ENCODE measurements at places on chromosomes 6 and 20.

DNA sequence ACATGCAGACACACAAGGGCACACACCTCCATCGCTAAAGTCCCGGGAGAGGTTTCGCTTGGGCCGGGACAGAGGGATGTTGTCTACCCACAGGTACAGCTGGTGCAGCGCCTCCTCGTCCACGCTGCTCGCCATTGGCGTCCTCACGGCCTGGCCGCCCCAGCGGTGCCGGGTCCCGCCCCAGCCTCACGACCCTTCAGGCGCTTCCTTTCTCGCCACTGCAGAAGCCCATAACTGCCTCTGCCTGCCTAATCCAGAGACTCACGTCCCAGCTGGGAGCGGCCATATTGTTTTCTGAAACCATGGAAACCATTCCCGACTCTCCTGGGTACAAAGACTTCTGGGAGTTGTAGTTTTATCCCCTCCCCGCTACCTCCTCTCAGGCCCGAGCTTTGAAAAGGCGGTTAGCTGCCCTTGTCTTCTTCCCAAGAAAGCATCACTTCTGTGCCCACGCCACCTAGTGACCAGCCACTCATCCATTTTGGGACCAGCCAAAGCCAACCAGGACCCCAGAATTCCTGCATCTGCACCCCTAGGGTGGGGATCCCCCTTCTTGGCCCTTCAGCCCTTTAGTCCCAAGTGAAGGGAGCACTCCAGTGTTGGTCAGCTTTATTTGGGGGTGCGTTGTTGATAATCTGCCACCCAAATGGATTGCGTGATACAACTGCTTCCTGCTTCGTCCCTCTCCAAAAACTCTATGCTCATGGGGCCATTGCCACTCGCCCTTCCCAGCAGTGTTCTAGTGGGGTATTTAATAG, at the start of gene SPEF1:
Gene SPEF1 (minus strand): TSS at position 296 of the 758 bp plus-strand sequence. CDS start 161 bp downstream, at position 135.
- DNase-seq, result no peak

- no peak for DNase-seq
Observed at GRCh38 chr6:89350281-89350966, 2.1 kb downstream of the UBE2J1 start.

GRCh38 chr20:38202982-38203293, 37.9 kb upstream of the TGM2 start:
- no peak for DNase-seq

- DNase-seq, result no peak
Observed at GRCh38 chr6:340991-341827, 48.9 kb downstream of the DUSP22 start.

GRCh38 chr20:15630360-15630759, 942.9 kb downstream of the KIF16B start:
- DNase-seq, result no peak

DNA sequence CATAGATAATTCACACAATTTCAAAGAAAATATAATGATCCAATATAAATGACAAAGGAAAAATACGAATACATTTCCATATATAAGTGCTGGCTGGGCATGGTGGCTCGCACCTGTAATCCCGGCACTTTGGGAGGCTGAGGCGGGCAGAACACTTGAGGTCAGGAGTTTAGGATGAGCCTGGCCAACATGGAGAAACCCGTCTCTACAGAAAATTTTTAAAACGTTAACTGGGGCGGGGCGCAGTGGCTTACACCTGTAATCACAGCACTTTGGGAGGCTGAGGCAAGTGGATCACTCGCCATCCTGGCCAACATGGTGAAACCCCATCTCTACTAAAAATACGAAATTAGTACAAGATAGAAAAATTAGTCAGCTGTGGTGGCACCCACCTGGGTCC, 14.9 kb upstream of the MAPK13 start:
- no peak for DNase-seq

DNA sequence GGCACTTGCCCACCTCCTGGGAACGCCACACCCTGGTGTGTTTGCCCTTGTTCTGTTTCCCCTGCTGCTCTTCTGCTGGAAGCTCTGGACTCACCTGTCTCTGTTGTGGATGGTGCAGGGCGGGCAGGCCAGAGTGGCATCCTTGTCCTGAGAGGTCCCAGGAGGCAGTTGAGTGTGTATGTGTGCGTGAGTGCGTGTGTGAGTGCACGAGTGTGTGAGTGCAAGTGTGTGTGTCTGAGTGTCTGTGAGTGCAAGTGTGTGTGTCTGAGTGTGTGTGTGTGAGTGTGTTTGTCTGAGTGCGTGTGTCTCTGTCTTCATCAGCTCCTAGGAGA, 12.2 kb downstream of the IGF2R start:
- no peak for DNase-seq

GRCh38 chr20:47024461-47024937, 129.9 kb downstream of the EYA2 start:
- DNase-seq, result no peak

GRCh38 chr20:58692579-58693225, at the start of gene NPEPL1:
NPEPL1 (plus strand) TSS chr20:58692800; CDS start chr20:58692901, 101 bp downstream.
- peak; percentile 28 for DNase-seq

- no peak for DNase-seq
Observed at GRCh38 chr20:63745424-63745805, 5.8 kb downstream of the SLC2A4RG start.

DNA sequence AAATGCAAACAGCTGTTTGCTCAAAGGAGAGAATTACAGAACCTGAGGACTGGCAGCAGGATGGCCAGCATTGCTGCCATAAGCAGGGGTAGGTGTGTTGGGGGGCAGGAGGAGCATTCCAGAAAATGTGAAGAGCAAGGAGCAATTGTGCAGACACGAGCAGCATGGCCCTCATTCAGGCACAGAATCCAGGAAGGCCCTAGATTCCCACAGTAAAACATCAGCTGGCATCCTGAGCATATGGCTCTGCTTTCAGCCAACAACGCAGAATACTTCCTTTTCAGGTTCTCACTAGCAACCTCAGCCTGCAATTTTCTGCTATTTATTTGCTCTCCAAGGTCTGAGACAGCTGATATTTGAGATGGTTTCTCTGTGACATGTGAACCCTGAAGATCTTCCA, 243.4 kb upstream of the POU3F2 start:
- DNase-seq, result no peak

- DNase-seq, result no peak
Observed at GRCh38 chr6:134564705-134565104, 246.8 kb upstream of the SGK1 start.

GRCh38 chr6:136886091-136886490, 36.0 kb upstream of the SLC35D3 start:
- no peak for DNase-seq

DNA sequence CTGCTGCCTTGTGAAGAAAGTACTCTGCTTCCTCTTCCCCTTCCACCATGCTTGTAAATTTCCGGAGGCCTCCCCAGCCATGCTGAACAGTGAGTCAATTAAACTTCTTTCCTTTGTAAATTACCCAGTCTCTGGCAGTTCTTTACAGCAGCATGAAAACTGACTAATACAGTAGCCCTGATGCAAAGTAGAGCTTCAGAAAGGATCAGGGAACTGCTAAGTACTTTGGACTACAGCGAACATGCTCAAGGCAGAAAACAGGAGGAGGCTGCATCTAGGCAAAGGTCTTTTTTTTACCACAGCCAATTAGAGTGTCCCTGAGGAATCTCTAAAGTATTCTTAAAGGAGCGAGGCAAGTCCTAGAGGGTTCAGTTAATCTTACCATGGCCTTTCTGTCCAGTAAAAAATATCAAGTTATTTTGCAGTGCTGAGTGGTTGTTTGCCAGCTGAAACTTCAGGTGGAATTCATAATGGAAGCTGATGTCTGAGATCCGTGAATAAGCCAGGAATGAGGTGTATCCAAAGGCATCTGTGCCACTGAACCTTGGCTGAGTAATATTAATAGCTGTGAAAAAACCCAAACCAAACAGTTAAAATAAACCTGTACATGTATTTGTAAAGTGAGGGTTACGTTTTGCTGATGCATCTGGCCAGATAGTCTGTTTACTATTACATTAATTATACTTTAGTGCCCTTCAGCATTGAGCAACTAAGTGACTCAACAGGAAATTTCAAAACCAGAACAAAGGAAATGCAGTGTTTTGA, 170.4 kb downstream of the PHF3 start:
- DNase-seq, result no peak

- no peak for DNase-seq
Observed at GRCh38 chr6:125117818-125118217, 35.8 kb upstream of the TPD52L1 start.

- no peak for DNase-seq
Observed at GRCh38 chr6:100559859-100560258, 95.1 kb upstream of the SIM1 start.

DNA sequence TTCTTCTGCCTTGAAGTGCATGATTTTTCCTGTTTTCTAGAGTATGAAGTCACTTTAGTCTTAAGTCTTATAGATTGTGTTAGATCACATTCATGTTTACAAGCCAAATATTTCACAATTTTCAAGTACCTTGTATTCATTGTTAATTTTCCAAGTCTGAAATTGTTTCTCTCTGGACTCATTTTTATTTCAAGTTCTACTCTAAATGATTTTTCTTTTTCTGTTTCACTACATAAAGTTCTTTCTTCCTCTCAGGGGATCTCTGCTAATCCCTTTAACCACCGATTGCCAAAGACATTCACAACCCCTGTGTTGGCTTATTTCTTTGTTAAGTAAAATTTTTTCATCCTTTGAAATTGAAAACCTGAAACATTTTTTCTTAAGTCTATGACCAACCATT, 805.7 kb downstream of the KIF16B start:
- DNase-seq, result no peak

DNA sequence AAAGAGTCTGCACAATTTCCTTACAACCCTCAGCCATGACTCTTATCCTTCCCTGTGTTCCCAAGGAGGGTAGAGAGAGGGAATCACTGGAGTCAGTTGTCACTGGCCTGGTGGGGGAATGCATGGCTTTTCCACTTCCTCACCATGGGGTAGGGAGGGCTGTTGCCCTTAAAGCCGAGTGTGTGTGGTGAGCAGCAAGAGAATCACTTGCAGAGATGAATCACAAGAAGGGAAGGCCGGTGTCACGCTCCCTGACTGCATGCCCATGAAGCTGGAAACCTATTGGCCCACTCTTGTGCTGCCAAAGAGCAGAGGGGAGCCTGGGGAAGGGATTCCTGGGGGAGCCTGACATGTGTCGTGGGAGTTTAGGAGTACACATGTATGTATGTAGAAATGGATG, 18.1 kb upstream of the BMP6 start:
- DNase-seq, result no peak

DNA sequence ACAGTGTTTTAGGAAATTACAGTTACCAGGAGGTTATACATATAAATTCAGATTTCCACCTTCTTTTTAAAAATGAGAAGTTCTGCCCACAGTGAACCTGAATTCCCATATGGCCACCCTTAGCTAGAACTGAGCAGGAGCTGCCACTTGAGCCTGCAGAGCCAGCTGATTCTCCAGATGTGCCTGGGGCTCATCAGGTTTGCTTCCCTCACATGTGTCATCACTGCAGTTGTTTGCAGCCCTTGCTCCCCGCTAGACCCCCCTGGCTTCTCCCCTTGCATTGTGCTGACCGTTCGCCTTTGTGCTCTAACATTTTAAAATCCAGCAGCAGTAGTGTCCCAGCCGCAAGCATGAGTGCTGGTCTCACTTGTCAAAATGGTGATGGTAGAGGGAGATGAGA, 131.1 kb downstream of the UTRN start:
- DNase-seq, result no peak

DNA sequence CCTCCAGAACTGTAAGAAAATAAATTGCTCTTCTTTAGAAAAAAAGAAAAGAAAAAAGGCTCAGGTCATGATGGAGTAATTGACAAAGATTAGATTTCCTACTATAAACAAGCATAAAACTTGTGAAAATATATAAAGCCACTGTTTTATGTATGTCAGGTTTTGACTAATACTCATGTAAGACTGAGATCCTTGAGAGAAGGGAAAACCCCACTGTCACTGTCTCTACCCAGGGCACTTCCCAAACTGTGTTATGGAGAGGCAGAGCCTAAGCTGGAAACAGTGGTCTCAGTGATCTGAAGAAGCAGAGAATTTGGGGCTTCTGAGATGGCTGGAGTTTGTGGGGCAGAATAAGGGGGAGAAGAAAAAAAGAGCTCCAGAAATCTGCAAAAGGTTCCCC, 7.6 kb downstream of the ACAT2 start:
- no peak for DNase-seq

GRCh38 chr20:2750491-2751251, 49.8 kb downstream of the CPXM1 start:
- DNase-seq, result no peak

GRCh38 chr20:53020834-53021233, 48.7 kb downstream of the TSHZ2 start:
- no peak for DNase-seq

- DNase-seq, result no peak
Observed at GRCh38 chr20:63208346-63208909, 7.5 kb downstream of the YTHDF1 start.

DNA sequence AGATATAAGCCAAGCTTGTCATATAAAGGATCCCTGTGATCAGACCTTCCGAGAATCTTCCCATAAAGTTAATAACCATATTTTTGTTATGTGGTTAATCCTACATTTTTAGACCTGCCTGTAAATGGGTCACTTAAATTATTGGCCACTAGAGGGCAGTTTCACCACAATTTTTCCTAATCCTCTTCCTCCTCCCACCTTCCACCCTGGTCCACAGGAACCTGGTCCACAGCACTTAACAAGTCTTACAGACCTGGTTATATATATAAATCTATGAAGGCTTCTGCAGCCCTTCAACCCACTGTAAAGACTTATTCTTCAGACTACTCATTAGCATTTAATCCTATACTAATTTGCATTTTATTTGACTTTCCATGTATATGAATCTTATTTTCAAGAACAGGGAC, 28.3 kb downstream of the MRS2 start:
- DNase-seq, result no peak

GRCh38 chr20:45933266-45934045, 1.0 kb upstream of the PCIF1 start:
- DNase-seq, result no peak

DNA sequence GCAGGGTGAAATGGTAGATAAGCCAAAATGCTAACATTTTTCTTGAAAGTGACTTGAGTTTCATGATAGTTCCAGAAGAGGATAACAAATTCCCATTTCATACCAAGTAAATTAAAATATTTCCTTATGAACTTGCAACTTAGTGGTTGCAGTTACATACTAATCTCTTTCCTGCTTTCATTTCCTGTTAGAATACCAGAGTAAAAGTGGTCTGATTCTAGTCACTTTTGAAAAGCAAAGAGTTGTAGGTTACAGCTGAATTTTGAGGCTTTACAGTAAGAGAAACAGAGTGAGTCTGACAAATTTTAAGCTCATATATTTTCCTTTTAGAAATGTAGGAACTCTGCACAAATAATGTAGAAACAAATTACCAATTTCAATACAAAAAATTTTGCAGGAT, 117.4 kb downstream of the ZFAND3 start:
- DNase-seq, result no peak

DNA sequence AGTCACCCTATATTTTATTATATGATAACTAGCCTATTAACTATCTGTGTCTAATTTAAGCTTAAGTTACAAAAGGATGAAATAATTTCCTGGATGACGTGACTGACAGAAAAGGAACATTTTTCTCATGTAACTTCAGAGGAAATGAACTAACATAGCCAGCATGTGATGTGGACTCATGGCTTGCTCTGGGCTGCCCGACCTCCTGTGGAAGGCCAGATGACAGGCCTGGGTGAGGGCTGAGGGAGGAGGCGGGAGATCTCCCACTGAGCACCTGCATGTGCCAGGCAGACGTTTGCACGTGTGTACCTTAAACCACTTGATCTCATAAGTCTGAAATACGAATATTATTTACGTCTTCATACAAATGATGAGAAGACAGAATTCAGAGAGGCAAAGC, 321.1 kb downstream of the SYNE1 start:
- no peak for DNase-seq

GRCh38 chr6:110581679-110582078, 105.3 kb upstream of the SLC22A16 start:
- DNase-seq, result no peak

- no peak for DNase-seq
Observed at GRCh38 chr20:49914310-49915117, 815 bp downstream of the SPATA2 start.

Measured in stimulated activated CD4-positive, alpha-beta T cell treated with anti-CD3 and anti-CD28 coated beads, Interleukin-1b, Interleukin-23, amount 100 ng/mL, for 24 hours (primary cell).